ENCODE measurements at places on chromosomes 7 and 10.

GRCh38 chr10:96395931-96396877, 37.4 kb upstream of the OPALIN start:
- DNase-seq: peak; percentile 15

DNA sequence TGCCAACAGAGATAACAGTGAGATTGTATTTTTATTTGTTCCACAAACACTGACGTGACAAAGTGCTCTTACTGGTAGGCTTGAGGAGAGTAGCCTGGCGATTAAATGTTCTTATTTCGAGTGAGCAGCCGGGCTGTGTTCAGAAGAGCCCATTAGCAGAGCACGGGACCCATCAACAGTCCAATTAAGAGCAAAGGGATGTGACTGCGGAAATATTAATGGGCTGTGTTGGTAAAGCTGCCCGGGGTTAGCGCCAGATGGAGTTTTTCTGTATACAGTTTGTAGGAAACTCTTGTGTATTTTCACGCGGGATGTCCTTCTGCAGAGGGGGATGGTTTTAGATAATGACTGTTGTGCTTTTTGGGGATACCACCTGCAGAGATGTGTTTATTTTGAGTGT, 104.3 kb downstream of the KIAA1217 start:
- DNase-seq: no peak

- DNase-seq: no peak
Observed at GRCh38 chr7:151251328-151251688, 2.8 kb upstream of the SMARCD3 start.

GRCh38 chr7:154338701-154339506, 286.7 kb downstream of the DPP6 start:
- no peak for DNase-seq

GRCh38 chr7:71538210-71538609, 406.3 kb downstream of the GALNT17 start:
- DNase-seq: no peak

- DNase-seq: no peak
Observed at GRCh38 chr10:48285710-48286109, 11.2 kb upstream of the FRMPD2 start.

DNA sequence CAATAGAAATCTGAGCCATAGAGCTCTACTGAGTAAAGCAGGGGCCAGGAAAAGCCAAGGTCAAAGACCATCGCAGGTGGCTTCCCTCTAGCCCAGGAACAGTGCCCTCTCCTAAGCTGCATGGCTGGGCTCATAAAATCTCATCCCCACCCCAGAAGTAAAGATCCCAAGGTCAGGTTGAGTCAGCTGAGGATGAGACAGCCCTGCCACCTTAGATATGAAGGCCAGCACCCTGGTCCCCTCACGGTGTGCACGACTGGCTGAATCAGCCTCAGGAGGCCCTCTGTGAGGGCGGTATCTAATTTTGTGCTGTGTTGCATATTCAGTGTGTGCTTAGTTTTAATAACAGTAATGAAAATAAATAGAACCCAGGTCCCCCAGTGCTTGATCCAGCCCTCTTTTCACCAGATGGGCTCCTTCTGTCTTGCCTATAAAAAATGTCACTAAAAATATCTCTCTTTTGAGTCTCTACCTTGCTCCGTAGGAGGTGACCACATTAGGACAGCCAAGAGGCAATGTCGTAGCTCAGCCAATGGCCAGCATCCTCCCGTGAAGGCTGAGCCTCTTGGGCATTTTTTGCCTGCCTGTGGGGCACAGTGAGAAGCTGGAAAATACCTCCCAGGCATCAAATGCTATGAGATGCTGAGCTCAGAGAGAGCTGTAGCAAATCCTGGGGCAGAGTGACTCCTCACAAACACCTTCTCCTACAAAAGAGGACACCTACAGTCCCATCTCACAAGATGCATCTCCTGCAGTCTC, 424.0 kb downstream of the PLXNA4 start:
- DNase-seq: no peak

GRCh38 chr7:33781796-33782195, 123.5 kb upstream of the BMPER start:
- DNase-seq: no peak

- DNase-seq: no peak
Observed at GRCh38 chr10:117550599-117551329, 8.2 kb downstream of the EMX2 start.

DNA sequence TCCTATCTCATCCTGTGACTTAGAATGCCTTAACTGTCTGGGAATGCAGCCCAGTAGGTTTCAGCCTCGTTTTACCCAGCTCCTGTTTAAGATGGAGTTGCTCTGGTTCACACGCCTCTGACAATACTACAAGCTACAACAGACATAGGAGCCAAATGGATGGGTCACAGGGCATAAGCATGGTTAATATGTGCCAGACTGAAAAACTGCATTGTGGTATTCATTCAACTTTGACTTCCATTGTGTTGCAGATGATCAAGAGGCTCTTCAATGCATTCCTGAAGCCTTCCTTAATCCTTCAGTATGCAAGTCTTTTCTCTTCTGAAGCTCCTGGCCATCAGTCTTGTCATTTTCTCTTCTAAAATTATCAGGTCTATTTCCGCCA, 20.3 kb upstream of the RNF32 start:
- no peak for DNase-seq

DNA sequence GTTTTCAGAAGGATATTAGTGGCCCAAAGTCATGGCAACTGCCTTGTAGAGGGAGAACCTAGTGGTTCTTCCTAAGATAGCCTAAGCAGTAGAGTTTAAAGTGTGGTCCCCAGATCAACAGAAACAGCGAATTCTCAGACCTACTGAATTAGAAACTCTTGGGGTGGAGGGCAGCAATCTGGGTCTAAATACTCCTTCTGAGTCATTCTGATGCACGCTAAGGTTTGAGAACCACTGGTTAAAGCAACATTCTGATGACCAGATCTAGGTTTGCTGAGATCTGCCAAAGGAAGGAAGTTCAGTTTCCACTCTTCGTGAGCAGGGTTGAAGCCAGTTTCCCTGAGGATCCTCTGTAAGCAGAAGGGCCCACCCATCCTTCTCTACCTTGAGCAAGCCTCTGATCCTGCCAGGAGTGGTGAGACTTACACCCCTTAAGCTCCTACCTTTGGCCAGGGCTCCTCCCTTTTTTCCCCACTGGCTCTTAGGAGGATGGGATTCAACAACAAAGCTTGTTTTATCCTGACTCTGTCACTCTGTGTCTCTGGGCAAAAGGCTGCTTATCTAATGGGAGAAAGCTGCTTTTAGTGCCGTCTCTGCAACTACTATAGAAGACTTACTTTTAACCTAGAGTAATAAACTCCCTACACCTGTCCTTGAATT, 26.8 kb upstream of the TRUB1 start:
- no peak for DNase-seq

DNA sequence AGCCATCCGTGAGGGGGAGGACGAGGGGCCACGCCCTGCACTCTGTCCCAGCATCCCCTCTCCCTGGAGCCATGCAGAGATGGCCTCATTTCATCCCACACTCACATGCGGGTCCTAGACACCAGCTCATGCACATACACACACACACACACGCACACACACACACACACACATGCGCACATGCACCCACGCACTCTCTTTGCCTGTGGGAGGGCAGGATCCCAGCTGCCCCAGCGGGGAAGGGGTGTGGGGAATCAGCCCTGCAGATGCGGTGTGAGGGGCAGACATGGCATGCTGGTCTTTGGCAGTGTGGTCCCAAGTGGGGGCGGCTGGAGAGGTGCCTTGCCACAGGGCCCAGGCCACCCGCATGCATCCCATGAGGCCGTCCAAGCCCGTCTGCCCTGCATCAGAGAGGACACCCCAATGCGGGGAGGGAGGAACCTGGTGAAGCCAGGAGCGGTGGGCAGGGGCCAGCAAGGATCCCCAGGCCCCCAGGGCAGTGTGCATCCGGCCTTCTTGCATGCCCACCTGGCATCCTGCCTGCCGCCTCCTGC, 68.1 kb downstream of the LHPP start:
- no peak for DNase-seq

- DNase-seq: no peak
Observed at GRCh38 chr10:28600056-28600455, 67.1 kb downstream of the WAC start.

GRCh38 chr7:31421607-31422006, 81.1 kb upstream of the NEUROD6 start:
- no peak for DNase-seq

DNA sequence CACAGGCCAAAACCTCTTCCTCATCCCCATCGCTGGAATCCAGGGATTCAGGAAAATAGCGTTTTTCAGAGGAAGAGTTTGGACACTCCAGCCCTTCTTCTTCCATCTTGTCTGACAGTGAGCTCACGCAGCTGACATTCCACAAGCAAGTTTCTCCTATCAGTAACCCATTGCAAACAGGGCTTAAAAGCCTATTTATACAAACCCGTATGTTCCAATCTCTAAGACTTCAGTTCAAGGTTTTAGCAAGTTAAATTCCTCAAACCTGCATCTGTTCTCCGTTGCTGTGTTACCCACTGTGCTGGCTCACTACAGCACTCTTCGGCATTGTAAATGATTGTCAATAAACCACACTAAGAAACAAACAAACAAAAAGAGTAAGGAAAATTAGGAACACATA, 373 bp downstream of the DHX32 start:
- no peak for DNase-seq

DNA sequence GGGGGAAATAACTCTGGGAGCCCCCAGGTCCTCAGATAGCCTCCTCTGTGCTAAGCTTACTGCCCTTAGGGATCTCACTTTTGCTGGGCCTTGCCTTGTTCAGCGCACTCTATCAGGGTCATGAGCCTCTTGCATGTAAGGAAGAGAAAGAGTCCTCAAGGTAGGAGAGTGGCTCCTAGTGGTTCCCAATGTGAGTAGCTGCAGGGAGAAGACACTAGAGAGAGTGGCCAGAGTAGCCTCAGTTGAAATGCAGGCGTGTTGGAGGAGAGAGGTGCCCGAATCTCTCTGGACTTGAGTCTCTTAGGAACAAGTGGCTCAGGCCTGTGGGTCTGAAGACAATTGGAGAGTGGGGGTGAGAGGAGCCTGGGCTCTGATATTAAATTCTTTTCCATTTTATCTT, 94.3 kb upstream of the SORCS3 start:
- no peak for DNase-seq

GRCh38 chr10:15342970-15343369, 28.1 kb downstream of the FAM171A1 start:
- no peak for DNase-seq

DNA sequence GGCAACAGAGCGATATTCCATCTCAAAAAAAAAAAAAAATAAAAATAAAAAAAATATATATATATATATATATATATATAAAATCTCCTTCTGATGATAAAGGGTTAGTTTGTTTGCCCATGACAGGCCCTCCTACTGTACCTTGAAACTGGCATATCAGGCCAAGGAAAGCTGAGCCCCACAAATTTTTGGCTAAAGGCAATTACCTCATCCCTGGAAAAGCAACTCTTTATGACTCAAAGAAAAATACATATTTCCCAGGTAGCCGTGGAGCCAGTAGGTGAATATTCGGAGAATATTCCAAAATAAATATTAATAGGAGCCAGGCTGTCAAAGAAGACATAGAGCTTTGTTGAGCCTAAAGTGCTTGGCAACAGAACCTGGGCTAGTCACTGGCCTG, 245.1 kb downstream of the GALNT17 start:
- no peak for DNase-seq

GRCh38 chr7:37145682-37146081, 303.0 kb downstream of the ELMO1 start:
- no peak for DNase-seq

DNA sequence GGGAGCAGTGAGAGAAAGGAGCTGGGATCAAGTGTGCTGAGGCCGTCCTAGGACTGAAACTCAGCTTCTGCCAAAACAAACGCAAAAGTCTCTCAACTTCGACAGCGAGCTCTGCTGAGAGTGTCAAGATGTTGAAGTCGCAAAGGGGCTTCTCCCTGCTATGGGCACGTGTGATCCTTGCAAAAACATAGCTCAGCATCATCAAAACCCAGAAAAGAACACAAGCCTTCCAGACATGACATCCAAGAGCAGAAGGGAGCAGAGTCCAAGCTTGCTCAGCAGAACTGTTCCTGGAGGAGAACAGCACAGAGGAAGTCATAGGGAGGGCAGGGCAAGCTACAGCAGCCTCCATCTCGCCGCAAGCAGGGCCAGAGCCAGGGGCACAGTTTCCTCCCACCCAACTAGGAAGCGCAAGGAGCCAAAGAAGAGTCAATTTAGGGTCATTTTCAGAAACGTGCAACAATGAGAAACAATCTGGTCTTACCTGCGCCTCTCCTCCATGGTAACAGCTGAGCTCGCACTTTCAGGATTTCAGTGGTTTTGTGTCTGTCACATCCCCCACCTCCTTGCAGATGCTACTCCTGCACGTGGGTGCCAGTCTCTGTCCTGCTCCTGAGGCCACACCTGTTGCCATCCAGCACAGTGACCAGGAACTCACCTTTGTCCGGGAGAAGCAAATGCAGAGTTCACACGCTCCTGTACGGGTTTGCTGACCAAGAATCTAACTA, 113.9 kb downstream of the DIP2C start:
- no peak for DNase-seq

- no peak for DNase-seq
Observed at GRCh38 chr7:7495171-7495570, 40.5 kb downstream of the COL28A1 start.

DNA sequence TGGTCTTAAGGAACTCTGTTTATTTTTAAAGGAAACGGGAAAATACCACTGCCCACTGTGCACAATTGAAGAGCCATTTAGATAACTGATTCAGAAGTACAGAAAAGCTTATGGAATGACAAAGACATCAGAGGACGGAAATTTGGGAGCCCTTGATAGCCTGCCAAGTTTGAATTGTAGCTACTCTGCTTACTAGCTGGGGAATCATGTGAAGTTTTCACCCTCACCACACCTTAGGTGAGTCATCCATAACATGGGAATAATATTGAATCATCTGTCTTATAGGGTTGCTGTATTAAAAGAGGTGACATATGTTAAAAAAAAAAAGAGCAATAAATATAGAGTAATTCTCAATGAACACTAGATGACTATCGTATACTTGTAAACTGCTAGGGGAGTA, 1104.2 kb downstream of the GATA3 start:
- no peak for DNase-seq

GRCh38 chr10:112083472-112083871, 100.1 kb downstream of the GPAM start:
- DNase-seq: no peak

GRCh38 chr10:26199841-26200240, 16.7 kb upstream of the GAD2 start:
- DNase-seq: no peak

DNA sequence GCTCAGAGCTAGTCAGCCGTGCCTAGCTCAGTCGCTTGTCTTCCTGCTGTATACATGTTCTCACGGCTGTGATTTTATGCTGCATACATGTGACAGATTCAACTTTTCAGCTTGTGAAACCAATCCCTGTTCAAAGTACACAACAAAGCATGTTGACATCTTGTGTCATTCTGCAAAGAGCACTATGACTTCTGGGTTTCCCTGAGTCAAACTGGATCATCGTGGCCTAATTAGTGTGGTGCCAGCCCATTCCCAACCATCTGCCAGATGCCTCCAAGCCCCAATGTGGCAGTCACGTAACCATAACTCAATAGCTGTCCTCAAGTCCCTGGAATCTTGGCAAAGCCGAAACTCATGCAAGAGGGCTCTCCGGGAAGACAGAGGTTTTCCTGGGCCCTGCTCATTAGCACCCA, 144.8 kb downstream of the MYOF start:
- DNase-seq: no peak
